ENCODE measurements at places on chromosomes 5 and 9. TPM values are rescaled to one million over a fixed set of nuclear protein-coding genes. Genes with fewer than 3 reads are reported as not detected.
A peak's percentile ranks its signal among the peaks of the same experiment; 100 is the strongest.

GRCh38 chr5:176965633-176966032, 40.9 kb downstream of the UIMC1 start:
- DNase-seq, result no peak
- H3K27me3 ChIP-seq, result no peaks in the 10 kb centered on the region
- H3K27ac ChIP-seq, result no peak overlapping the region
- peaks cover 7% of the 10 kb centered on the region for H3K36me3 ChIP-seq

DNA sequence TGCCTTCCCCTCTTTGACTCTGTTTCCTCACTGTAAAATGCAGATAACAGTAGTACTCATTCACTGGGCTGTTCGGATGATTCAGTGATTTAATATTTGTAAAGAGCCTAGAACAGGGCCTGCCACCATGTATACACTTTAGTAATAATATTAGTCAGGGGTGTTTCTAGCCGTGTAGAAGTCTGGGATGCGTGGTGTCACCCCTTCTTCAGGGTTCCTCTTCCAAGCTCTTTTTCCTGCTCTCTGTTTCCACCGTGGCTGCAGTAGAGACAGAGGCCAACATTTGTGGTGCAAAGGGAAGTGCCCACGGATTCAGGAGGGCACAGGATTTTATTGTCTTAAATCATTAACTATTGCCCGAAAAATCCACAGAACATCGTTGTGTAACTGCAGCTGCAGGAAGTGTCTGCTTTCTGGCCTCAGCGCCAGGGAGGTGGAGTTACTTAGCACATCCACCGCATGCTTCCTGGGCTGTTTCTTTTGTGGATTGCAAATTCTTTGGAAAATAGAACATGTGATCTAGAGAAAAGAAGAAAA, 61.7 kb downstream of the TRIO start:
- no peak overlapping the region for H3K4me3 ChIP-seq
- no peaks in the 10 kb centered on the region for H3K27me3 ChIP-seq
- peaks cover 36% of the 10 kb centered on the region for H3K4me1 ChIP-seq
- H3K27ac ChIP-seq, result peak overlapping the region; percentile 90

ORM2 gene
- total RNA-seq, result 4,866 TPM

IL3 gene
- total RNA-seq, result not detected

Data from liver (tissue), 10 donors.